ENCODE measurements at places on chromosomes 5 and 9. TPM values are rescaled to one million over a fixed set of nuclear protein-coding genes. Genes with fewer than 3 reads are reported as not detected.

DNA sequence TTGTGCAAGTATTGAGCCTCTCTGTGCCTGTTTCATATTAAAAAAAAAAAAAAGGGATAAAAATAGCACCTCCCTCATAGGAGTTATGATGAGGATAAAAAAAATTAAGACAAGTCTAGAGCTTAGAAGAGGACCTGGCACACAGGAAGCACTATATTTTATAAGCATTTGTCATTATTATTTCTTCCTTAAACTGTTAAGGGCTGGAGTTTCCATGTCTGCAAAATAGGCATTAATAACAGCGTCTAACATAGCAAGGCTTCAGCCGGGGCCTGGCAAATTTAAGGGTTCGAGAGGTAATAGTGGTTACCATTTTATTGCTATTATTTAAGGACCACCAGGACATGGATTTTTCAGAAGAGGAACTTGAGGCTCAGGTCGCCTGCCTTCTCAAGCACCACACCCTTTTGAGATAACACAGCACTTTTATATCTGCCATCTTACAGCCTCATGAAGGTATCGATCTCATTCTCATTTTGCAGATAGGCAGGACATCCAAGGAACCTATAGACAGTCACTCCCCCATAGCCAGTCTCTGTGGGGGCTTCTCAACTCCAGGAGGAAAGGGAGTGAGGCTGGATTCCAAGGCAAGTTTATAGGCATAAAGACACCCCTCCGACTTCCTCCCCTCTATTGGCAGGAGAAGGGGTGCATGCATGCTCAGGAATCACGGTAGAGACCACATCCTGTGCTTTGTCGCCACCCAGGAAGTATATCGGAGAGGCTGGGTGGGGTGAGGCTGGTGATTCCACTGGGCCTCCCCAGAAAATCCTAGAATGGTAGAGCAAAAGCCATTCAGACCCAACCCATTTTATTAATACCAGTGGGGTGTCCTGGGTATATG lies 2.4 kb downstream of the ANXA6 start:
- H3K36me3 ChIP-seq: no peaks in the 10 kb centered on the region
- H3K27ac ChIP-seq: no peak overlapping the region
- H3K4me1 ChIP-seq: peaks cover 22% of the 10 kb centered on the region
- DNase-seq: no peak
- no peak overlapping the region for H3K4me3 ChIP-seq

- DNase-seq: no peak
- H3K27me3 ChIP-seq: no peaks in the 10 kb centered on the region
- H3K4me3 ChIP-seq: no peak overlapping the region
- no peaks in the 10 kb centered on the region for H3K36me3 ChIP-seq
These were observed 45.5 kb upstream of the MPDZ start for GRCh38 chr9:13324988-13325387.

DNA sequence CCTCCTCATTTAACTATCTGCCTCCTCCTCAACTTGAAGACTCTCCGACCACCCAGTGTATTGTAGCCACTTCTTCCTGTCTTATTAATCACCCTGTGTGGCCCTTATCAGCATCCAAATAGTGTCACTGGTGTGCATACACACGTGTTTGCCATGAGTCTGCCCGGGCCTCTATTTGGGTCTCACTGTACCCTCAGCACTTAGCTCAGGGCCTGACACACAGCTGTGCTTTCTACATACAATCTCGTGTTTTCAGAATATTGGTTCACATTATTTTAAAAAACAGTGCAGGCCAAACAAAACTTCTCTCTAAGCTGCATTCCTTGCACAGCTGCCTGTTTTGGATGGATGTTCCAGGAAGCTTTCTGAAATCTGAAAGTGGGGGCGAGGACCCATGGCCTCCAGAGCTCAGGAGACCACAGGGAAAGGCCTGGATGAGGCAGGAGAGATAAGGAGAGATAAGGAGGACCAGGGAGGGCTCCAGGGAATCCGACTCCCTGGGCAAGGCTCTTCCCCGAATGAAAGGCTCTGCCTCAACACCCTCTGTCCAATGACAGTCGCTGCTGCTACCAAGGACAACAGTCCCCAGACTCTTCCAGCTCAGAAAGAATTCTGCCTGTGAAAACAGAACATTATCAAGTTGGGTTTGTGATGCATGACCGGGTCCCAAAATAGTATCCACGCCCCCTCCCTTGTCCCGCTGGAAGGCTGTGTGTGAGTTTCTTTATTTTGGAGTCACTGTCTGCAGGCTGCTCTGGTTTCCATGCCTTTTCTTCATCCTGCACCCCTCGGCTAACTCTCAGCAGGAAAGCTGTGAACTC lies 255.6 kb downstream of the NSG2 start:
- peaks cover 50% of the 10 kb centered on the region for H3K27me3 ChIP-seq
- no peaks in the 10 kb centered on the region for H3K36me3 ChIP-seq
- no peaks in the 10 kb centered on the region for H3K4me1 ChIP-seq
- no peak overlapping the region for H3K27ac ChIP-seq
- H3K4me3 ChIP-seq: no peak overlapping the region

DNA sequence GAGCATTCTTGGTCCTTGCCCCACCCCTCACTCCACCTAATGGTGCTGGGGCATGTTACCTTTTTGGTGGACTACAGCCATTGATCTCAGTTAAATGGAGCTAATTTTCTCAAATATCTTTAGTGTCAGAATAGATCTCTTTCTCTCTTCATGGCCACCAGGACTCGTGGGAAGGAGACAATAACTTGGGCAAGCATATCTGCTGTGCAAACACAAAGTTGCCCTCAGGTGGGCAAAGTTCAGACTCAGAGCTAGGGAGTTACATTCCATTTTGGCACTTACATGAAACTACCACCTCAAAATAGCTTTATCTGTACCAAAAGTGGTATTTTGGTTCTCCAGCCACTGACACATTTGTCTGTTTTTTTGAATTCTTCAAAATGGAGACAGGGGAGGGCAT lies 671.9 kb upstream of the KLF4 start:
- peaks cover 25% of the 10 kb centered on the region for H3K4me1 ChIP-seq
- H3K27ac ChIP-seq: no peak overlapping the region
- peaks cover 79% of the 10 kb centered on the region for H3K27me3 ChIP-seq
- H3K36me3 ChIP-seq: peaks cover 3% of the 10 kb centered on the region

- no peaks in the 10 kb centered on the region for H3K4me1 ChIP-seq
- no peak overlapping the region for H3K4me3 ChIP-seq
- no peak overlapping the region for H3K27ac ChIP-seq
- H3K27me3 ChIP-seq: no peaks in the 10 kb centered on the region
These were observed 179.1 kb downstream of the EPB41L4A start for GRCh38 chr5:112239996-112240395.

GRCh38 chr9:116757030-116757429 lies 69.9 kb downstream of the TRIM32 start:
- no peak overlapping the region for H3K4me3 ChIP-seq
- H3K36me3 ChIP-seq: no peaks in the 10 kb centered on the region
- DNase-seq: no peak

Gene ZFYVE16
- 82.3 TPM for total RNA-seq

Gene PCDHGB4
- 16.1 TPM for total RNA-seq

Gene SCAMP1
- total RNA-seq: 43.5 TPM
